Activated CD4-positive, CD25-positive, alpha-beta regulatory T cell (primary cell): ENCODE measurements at places on chromosomes 12 and 14.

GRCh38 chr12:121590476-121591143 lies 9.8 kb upstream of the KDM2B start:
- DNase-seq = peak; percentile 27

DNA sequence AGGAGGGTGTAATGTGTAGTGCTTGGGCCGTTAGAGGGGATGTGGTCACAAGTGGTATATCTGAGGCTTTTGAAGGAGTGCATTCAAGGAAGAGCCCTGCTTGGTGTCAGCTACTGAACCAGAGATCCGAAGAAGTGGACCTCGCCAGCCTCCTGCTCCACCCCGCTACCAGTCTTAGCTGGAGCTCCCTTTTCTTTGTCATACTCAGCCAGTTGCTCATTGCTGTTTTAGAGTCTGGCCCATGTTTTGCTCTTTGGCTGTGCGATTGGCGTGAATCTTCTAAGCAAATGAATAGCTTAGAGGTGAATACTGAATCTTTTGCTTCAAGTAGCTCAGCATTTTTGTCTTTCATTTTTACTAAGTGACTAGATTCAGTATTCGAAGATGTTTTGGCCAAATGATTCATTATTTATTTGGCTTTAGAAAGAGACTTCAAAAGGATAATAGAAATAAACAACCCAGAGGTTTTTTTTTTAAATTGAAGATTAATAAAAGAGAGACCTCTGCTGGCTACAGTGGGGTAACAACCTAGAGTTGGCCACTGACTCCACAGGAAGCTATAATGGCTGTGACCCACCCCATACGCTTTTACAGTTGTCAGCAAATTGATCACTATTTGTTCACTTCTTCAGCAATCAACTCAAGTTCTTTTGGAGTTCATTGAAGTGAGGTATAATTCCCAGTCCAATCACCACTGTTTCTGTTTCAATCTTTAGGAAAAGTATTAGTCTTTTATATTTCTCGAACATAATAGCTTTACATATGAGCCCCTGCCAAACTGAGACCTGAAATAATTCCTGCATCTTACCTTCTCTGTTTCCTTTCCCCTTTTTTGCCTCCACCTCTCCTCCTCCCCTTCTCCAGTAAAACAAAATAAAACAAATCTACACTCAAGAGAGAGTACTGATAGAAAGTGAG lies 19.9 kb downstream of the CDKN1B start:
- DNase-seq = no peak

- DNase-seq = no peak
Measured at GRCh38 chr12:663293-663871, at the start of gene NINJ2. TSS of gene NINJ2 (minus strand) at chr12:663445. CDS start at chr12:663360, 85 bp downstream.

GRCh38 chr12:114038962-114039361 lies 72.8 kb upstream of the RBM19 start:
- no peak for DNase-seq

DNA sequence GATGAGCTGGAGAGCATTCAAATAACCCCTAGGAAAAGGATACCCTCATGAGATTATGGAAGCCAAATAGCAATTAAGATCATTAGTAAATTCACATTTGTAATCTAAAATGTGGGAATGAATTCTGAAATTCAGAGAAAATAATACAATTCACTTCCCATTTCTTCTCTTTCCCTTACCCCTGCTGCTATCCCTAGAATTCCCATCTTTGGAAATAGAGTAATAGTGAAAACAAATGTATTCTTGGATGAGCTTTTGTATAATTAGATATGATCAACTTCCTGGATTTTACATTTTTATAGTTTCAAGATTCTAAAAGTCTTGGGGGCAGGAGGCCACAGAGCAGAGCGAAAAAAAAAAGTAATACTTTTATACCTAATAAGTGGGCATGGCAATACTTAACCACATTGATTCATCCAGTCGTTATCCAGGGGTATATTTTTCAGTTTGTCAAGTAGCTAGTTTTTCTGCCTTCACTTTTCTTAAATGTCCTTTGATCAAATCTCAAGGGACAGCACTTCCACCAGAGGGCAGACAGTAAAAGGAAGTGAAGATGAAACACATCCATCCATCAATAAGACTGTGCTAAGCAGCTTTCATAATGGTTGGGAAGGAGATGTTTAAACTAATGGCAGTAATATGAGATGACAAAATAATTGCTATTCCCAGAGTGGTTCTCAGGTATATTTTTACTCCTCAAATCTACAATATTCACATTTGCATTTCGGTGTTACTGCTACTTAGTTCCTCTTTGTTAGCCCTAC lies 401.3 kb downstream of the DIO2 start:
- no peak for DNase-seq

GRCh38 chr12:121628536-121628935 lies 2.2 kb downstream of the ORAI1 start:
- DNase-seq = no peak

DNA sequence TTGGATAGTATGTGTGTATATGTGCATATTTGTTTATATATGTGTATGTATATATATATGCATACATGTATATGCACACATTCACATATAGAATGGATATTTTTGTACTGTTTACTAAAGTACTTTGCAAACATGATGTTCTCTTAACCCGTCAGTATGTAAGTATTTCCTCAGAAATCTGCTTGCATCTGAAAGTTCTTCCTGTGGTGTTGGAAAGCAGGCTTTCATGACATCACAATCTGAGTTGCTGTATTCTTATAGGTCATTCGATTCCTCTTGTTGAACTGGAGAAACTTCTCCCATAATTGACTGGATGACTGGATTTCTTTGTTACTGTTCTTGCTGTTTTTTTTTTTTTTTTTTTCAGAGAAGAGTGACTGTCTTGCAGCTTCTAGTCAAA lies 29.1 kb downstream of the GABARAPL1 start:
- DNase-seq = no peak

- no peak for DNase-seq
Measured at GRCh38 chr14:55267820-55268219, 3.4 kb upstream of the FBXO34 start.

DNA sequence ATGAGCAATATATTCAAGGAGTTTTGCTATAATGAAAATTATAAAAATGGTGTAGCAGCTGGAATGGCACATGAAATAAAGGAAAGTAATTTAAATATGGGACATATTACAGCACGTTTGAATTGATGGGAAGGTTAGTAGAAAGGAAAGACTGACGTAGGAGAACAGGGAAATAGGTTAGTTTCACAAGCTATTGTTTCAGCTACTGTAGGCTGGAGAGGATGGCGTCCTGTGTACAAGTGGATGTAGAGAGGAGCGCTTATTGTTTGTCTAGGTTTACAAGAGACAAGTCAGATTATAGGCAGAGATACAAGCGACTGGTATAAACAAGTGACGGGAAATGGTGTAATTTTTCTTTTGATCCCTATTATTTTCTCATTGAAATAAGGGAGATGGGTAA lies 431.2 kb upstream of the PDE3A start:
- DNase-seq = no peak

GRCh38 chr12:100789146-100789545 lies 5.4 kb upstream of the ANO4 start:
- DNase-seq = no peak

DNA sequence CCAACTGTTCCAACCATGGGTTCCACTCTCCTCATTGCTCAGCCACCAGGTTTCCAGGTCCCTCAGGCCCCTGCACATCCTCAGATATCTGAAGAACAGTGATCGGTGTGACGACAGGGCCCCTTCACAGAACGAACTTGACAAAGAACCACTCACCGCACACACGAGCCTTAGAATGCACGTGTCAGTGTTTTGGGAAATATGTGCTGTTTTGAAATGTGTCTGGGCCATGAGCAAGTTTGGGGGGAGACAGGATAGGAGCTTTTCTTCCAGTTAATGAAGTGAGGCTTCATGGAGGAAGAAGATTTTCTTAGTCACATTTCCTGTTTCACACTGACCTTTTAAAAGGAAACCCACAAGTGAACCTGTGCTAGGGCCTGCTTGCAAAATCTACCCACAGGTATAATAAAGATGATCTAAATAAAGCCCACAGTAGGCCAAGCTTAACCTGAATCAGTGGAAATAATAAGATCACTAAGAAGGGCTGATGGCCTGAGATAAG lies 58.6 kb downstream of the ZFP36L1 start:
- no peak for DNase-seq

- DNase-seq = no peak
Measured at GRCh38 chr14:45587142-45587541, 334.1 kb upstream of the MIS18BP1 start.

- DNase-seq = no peak
Measured at GRCh38 chr12:66152732-66153131, 17.1 kb downstream of the TMBIM4 start.

DNA sequence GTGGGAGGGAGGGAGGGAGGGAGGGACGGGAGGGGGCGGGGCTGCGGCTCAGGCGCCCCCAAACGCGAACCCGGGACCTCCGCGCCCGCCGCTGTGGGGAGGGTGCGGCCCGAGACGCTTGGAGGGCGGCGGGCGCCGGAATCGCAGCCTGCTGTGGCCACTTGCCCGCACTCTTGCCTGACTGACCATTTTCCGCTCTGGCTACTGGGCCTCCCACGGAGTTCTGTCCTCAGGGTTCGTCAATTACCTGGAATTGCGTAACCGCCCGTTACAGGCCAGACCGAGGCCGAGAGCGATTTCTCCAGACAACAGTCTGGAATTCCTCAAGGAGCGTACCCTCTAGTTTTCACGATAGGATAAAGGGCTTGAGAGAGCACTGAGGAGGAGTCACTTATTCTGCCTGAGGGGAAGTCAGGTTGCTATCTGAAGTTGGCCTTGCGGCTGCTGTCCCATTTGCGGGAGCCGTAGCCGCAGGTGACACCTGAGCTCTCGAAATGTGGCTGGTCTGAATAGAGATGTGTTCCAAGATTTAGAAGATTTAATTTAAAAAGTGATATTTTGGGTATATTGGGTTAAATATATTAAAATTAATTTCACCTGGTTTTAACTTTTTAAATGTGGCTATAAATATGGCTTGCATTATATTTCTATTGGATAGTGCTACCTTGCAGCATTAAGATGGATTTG lies 446 bp upstream of the ZNF641 start:
- no peak for DNase-seq

DNA sequence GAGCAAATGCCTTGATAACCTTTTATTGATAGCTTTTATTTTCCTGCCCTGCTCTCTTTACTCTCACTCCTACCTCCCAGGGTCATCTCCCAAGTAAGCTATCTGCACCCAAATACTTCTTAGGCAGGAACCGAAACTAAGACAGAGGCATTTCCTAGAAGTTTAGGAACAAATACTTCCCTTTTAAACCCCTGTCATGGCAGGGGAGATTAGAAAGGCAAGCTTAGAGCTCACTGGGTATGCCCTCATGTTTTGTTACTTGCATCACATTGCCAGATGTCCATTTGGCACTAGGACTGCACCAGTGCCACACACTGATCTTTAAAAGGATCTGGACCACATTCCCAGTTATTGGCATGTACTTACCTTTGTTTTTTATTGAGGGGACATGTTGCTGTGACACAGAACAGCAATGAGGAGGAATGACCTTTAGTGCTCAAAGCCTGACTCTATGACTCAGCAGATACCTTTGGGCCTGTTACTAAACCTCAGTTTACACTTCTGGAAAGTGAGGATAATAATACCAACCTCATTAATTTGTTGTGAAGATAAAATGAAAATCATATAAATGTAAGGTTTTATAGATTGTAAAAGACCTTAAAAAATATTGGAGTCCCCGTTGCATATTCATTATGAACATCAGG lies 40.9 kb upstream of the MBIP start:
- DNase-seq = no peak

GRCh38 chr12:123868791-123869190 lies 103.8 kb downstream of the CCDC92 start:
- DNase-seq = no peak

DNA sequence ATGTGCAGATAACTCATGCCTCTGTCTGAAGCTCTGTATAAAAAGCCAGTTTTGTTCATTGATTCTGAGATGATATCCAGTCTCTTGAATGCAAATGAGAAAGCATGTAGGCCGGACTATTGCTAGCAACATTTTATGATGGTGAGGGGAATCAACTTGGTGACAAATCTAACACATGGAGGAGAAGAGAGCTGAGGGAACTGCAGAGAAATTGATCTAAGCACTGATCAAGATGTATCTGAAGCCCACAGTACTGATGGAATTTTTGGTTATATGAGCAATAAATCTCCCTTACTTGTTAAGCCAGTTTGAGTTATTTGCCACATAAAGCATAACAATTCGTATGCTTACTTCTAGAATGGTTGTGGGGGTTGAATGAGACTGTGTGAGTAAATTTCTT lies 295.6 kb upstream of the DDHD1 start:
- no peak for DNase-seq

- no peak for DNase-seq
Measured at GRCh38 chr14:103329401-103330347, 4.4 kb upstream of the EIF5 start.

DNA sequence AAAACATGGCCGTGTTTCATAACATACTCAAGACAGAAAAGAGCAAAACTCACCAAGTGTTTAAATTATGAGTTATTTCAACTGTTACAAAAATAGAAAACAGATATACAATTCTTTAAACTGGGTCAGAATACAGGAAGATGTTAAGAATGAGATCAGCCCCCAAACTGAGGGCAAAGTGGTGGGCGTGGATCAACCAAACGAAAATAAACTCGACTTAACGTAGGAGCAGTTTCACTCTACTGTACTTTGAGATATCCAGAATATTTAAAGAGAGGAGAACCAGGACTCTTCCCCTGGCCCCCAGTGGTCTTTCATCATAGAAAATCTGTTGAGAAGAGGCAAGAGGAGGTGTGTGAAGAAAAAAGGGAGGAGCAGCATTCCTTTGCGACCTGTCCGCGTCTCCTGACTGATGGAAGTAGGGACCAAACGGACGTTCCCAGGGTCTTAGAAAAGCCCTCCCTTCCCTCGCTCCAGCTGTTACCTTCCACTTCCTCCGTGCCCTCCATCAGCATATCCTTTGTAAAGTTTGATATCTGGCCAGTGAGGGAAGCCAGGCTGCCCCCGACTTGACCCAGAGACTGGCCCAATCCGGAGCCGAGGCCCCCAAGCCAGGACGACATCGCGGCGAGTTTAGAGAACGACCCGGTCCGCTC lies 668 bp downstream of the TRIP11 start:
- no peak for DNase-seq

- no peak for DNase-seq
Measured at GRCh38 chr14:60637479-60638315, 11.6 kb downstream of the SIX1 start.

- DNase-seq = no peak
Measured at GRCh38 chr12:94864987-94865386, 138.5 kb downstream of the NDUFA12 start.

GRCh38 chr12:70849265-70849960 lies 71.1 kb downstream of the PTPRR start:
- no peak for DNase-seq

- DNase-seq = no peak
Measured at GRCh38 chr14:62123961-62124360, 361.7 kb downstream of the SNAPC1 start.

- no peak for DNase-seq
Measured at GRCh38 chr12:106633451-106633823, 50.6 kb downstream of the RFX4 start.

DNA sequence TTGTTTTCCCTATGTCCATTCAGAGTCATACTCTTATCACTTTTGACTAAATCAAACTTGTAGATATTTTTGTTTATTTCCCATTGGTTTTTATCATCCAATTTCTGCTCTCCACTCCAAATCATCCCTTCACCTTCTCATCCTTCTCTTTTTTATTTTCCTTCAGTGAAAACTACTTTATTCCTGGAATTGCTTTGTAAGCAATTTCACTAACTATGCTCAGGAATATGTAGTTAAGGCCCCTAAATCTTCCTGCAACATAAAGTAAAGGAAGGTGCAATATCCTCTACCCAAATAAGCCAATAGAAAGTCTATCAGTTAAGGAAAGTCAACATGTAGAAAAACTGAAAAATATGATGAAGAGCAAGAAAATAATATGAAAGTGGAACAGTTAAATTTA lies 308.4 kb downstream of the SEC23A start:
- DNase-seq = no peak
